Activated T-helper 2 cell treated with anti-CD3 and anti-CD28 coated beads, Interferon-gamma antibody, Interleukin-2, Interleukin-4, amounts not matched to agents 10 μg/mL and 5 μg/mL and 100 μg/mL, durations not matched to agents 14 hours and 24 hours and 36 hours (primary cell): ENCODE measurements at places on chromosomes 3 and 15. TPM values are rescaled to one million over a fixed set of nuclear protein-coding genes. Genes with fewer than 3 reads are reported as not detected.
A peak's percentile ranks its signal among the peaks of the same experiment; 100 is the strongest.

HIGD2B gene
- 0.16 TPM in 2 replicates for total RNA-seq

DNA sequence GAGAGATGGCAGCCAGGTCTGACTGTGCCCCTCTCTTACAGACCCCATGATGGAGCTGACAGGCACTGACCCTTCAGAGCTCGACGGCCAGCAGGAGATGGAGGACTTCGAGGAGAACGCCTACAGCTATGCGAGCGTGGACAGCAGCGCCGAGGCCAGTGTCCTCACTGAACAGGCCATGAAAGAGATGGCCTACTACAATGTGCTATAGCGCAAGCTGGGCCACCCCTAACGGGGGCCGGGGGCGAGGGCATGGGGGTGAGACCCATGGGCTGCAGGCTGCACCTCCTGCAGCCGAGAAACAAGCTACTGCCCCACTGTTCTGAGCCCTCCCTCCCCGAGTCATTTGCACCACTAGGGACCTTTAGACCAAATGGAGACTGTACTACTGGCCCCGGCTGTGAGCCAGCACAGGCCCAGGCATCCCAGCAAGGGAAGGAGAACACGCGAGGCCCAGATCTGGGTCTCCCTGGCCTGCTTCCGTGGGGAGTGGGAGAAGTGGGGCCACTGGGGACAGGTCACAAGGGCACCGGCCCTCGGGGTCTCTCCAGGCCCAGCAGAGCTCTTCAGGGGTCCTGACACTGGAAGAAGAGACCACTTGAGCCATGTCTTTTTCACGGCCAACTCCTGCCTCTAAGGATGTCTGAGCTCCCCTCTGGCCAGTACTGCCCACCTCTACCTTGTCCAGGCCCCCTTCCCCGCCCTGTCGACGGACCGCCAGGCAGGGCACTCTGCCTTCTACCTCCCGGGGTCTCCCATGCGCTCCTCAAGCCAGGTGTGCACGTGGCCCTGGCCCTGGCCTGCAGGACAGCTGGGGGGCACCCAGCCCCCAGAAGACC, 22.4 kb downstream of the IDH2 start:
- H3K27ac ChIP-seq: no peak overlapping the region
- peaks cover 7% of the 10 kb centered on the region for H3K4me1 ChIP-seq
- no peak overlapping the region for H3K4me3 ChIP-seq
- no peaks in the 10 kb centered on the region for H3K27me3 ChIP-seq
- H3K36me3 ChIP-seq: peaks cover 63% of the 10 kb centered on the region

DNA sequence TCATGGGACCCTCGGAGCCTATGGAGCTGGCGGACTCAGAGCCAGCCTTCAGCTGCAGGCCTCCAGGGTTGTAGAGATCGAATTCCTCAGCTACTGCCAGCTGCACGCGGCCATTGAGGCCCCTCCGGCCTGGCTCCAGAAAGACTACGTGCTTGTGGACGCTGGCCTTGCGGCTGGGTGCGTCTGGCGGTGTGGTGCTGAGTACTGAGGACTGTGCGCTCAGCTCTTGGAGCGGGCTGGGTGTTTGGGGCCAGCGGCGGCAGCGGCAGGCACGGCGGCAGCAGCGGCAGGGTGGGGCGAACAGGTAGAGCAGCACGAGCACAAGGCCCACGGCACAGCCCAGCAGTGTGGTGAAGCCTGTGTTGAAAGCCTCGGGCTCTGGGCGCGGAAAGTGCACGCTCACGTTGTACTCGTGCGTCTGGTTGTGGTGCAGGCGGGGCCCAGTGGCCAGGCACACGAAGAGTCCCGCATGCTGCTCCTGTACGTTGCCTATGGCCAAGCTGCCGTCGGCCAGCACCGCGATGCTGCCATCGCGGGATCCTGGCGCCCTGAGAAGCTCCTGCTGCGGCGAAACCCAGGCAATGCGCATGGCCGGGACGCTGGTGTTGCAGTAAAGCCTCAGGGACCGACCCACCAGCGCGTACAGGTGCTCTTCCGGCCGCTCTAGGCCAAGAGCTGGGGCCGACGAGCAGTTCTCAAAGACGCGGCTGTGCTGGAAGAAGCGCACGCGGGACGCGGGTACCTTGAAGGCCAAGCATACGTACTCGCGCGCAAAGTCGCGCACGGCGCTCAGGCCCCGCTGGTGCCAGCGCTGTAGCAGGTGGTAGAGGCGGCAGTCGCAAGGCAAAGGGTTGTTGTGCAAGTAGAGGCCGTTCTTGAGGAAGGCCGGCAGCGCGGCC, 1.3 kb downstream of the AMIGO3 start:
- no peak overlapping the region for H3K27ac ChIP-seq
- peaks cover 19% of the 10 kb centered on the region for H3K4me1 ChIP-seq
- H3K36me3 ChIP-seq: peaks cover 27% of the 10 kb centered on the region
- H3K27me3 ChIP-seq: no peaks in the 10 kb centered on the region
- no peak for DNase-seq

- no peaks in the 10 kb centered on the region for H3K27me3 ChIP-seq
- H3K4me1 ChIP-seq: peaks cover 11% of the 10 kb centered on the region
- no peak overlapping the region for H3K4me3 ChIP-seq
Measured at GRCh38 chr15:44620081-44620480, 43.4 kb downstream of the SPG11 start.

DNA sequence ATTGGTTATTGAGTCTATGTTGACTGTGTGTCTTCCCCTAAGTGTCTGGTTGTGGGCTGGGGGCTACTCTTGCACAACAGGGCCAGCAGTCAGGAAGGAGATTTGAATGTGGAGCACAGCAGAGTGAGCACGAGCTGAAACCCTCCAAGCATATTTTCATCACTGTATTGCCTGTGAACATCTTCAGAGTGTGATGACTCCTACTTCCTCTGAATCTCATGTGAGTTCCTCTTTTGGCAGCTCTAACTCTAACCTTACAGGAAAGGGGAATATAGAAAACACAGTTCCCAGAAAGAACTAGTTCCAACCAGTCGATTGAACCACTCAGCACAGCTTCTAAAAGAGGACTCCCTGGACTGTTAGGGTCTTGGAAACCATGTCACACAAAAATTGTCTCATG, 211.6 kb downstream of the RAP2B start:
- no peak overlapping the region for H3K27ac ChIP-seq
- DNase-seq: no peak
- no peaks in the 10 kb centered on the region for H3K27me3 ChIP-seq
- H3K36me3 ChIP-seq: no peaks in the 10 kb centered on the region
- no peak overlapping the region for H3K4me3 ChIP-seq
- H3K4me1 ChIP-seq: no peaks in the 10 kb centered on the region

DNA sequence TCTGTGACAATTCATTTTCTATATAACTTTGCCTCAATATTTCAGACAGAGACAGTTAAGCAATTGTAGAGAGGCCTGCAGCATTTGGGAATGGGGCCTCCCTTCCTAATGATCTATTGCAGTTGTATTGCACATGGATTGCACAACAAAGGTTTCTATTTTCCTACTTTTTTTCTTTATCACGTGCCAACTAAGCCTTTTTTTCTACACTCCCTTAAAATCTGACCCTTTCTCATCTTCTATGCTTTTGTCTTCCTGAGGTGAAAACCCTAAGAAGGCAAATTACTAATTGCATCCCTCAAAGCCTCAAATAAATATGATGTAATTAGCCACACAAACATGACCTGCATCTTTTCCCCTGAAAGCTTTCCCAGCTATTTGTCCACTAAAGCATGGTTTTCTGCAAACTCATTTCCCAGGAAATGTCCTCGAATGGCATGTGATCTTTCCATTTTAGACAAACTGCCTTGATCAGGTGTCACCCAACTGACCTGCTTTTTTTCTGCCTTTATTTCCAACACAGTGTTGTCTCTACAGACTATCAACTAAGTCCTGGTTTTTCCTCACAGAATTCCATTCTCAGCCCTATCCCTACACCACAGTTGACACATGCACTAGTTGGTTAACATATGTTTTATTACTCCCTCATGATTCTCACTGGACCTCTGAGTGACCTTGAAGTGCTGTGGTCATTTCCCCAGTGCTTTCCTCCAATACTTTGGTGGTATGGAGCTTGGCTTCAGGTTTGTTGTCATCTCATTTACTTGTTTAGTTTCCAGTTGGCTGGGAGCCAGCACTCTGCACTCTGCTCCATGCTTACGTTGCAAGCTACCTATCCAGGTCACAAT, 31.9 kb upstream of the TSC22D2 start:
- no peaks in the 10 kb centered on the region for H3K36me3 ChIP-seq
- H3K27me3 ChIP-seq: no peaks in the 10 kb centered on the region
- no peak overlapping the region for H3K27ac ChIP-seq
- H3K4me3 ChIP-seq: no peak overlapping the region

MKRN3 gene
- total RNA-seq: 1.0 and 1.9 TPM in 2 replicates

DNA sequence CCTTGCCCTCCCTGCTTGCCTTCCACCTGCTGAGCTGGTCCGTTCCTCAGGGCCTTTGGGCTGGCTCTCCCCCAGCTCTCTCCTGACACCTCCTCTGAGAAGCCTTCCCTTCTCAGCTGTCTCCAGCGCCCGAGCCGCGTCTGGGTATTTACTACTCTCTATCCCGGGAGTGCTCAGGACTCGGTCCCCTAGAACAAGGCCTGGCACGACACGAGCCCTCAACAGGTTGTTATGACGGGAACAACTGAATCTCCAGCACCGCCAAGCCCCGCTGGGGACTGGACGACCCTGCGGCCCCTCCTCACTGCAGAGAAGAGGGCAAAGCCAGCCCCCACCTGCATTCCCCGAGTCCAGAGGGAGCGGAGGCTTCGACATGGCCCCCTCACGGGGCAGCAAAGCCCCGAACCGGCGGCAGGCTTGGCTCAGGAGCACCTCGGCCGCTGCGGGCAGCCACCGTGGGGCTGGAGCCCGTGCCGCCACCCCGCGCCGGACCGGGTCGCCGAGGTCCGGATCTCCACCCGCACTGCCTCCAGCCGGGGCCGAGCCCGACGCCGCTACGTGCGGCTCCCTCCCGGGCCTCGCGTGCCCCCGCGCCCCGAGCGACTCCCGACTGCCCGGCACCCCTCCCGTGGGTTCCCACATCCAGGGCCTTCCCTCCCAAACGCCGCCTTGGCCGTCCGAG, 792 bp downstream of the TPRA1 start:
- peaks cover 18% of the 10 kb centered on the region for H3K4me1 ChIP-seq
- no peaks in the 10 kb centered on the region for H3K27me3 ChIP-seq
- no peak for DNase-seq
- H3K36me3 ChIP-seq: peaks cover 4% of the 10 kb centered on the region
- H3K4me3 ChIP-seq: peak overlapping the region; percentile 90
- H3K27ac ChIP-seq: peak overlapping the region; percentile 52

FAM227B gene
- total RNA-seq: 2.7 and 3.1 TPM in 2 replicates

DNA sequence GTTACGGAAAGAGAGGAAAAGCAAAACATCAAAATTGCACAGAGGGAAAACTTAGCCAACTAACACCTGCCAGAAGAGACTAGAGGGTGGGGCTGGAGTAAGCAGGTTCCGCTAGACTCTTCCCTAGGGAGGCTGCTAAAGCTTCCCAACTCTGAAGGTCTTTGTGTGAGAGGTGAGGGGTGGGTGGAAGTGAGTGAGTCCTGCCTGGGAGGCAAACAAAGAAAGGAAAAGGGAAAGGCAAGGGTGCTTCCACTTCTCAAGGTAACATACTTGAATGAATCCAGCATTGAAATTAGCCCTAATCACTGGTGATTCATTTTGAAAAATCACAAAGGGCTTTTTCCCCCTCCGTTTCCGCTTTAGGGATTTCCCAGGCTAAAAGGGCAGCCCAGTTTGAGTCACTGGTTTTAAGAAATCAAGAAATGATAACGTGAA, 220.5 kb upstream of the ADAMTS9 start:
- H3K27ac ChIP-seq: no peak overlapping the region
- H3K27me3 ChIP-seq: no peaks in the 10 kb centered on the region
- no peak for DNase-seq
- no peaks in the 10 kb centered on the region for H3K36me3 ChIP-seq
- no peaks in the 10 kb centered on the region for H3K4me1 ChIP-seq

DNA sequence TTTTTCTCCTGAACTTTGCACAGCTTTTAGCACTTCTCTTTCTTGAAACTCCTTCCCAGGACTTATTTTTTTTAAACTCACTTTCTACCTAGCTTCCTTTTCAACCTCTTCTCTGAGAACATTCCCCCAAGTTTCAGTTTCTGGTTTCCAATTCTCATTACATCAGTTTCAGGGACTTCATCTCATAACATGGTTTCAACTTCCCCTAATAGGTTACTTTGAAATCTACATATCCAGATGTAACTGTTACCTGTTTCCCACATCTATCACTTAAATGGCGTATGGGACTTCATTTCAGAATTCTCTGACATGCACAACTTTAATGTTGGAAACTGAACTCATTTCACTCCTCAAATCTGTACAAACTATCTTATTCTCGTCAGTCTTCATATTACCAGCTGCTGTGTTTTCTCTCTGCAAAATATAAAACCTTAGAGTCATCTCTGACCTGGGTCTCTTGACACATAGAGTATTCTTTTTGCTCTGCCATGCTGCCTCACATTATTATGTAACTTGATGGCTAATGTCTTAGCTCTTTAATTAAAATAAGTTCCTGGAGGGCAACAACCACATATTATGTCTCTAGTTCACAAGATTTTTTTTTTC, 58.4 kb downstream of the NME9 start:
- H3K27me3 ChIP-seq: no peaks in the 10 kb centered on the region
- peaks cover 36% of the 10 kb centered on the region for H3K36me3 ChIP-seq
- no peak for DNase-seq
- peaks cover 4% of the 10 kb centered on the region for H3K4me1 ChIP-seq
- no peak overlapping the region for H3K4me3 ChIP-seq
- H3K27ac ChIP-seq: no peak overlapping the region

DNA sequence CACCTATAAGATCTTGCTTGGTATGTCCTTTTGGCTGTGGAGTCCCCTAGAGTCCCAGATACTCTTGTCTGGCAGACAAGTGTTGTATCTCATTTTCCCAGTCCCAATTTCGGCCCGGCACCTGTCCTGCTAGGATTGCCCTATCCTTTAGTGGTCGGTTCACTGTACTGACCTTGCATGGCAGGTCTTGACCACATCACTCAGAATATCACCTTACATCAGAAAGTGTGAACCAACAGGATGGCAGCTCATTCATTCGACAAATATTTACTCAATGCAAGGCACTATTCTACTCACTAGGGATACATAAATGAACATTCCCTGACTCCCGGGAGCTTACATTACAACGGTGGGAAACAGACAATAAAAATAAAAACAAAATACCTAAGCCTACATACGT, 5.7 kb upstream of the CCDC80 start:
- no peak for DNase-seq
- H3K27ac ChIP-seq: no peak overlapping the region
- H3K27me3 ChIP-seq: peaks cover 10% of the 10 kb centered on the region

GRCh38 chr3:197309528-197310361, 11.3 kb upstream of the DLG1 start:
- H3K27me3 ChIP-seq: peaks cover 20% of the 10 kb centered on the region
- H3K4me1 ChIP-seq: peaks cover 34% of the 10 kb centered on the region
- H3K4me3 ChIP-seq: no peak overlapping the region

CYP11A1 gene
- not detected in 2 replicates for total RNA-seq

DNA sequence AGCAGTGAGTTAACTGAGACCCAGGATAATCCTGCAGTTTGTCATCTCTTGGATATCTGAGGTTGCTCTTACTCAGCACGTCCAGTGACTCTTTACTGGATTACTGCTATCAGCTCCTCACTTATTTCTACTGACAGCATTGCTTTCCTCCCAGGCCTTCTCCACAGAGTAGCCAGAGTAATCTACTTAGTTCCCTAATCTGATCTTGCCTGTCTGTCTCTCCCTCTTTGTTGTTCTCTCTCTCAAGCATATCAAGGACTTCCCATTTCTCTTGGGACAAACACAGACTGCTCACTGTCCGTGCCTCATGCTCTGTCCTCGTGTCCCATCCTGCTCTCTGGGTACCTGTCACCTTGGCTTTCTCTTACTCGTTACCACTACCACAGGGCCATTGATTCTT, 376.2 kb downstream of the FEZF2 start:
- no peaks in the 10 kb centered on the region for H3K36me3 ChIP-seq
- H3K4me3 ChIP-seq: no peak overlapping the region
- H3K4me1 ChIP-seq: no peaks in the 10 kb centered on the region
- no peak for DNase-seq
- no peaks in the 10 kb centered on the region for H3K27me3 ChIP-seq
- H3K27ac ChIP-seq: no peak overlapping the region

ZKSCAN7 gene
- total RNA-seq: 0.83 and 1.3 TPM in 2 replicates

FOXL2NB gene
- total RNA-seq: not detected in 2 replicates

PCBP4 gene
- total RNA-seq: 21.1 and 23.8 TPM in 2 replicates
